T-cell (primary cell): ENCODE measurements at places on chromosomes 3 and 15.

DNA sequence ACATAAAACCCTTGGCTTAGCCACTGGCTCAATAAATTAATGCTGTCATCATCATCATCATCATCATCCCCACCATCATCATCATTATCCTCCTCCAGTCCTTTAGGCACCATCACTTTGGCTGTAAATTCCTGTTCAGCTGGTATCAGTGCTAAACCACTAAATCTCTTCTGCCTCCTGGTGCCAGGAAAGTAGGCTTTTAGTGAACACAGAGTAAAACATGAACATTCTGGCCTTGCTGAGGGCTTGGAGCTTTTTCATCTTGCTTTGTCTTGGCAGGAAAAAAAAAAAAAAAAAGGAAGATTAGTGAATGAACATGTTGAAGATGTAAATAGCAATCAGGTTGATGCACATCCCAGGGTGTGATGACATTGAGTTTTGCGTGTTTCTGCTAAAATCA lies 67.3 kb upstream of the EIF1B start:
- DNase-seq = no peak

GRCh38 chr3:59793976-59794375 lies 744.2 kb upstream of the CFAP20DC start:
- no peak for DNase-seq

GRCh38 chr3:49134471-49135265 lies 1.8 kb upstream of the LAMB2 start:
- DNase-seq = no peak

DNA sequence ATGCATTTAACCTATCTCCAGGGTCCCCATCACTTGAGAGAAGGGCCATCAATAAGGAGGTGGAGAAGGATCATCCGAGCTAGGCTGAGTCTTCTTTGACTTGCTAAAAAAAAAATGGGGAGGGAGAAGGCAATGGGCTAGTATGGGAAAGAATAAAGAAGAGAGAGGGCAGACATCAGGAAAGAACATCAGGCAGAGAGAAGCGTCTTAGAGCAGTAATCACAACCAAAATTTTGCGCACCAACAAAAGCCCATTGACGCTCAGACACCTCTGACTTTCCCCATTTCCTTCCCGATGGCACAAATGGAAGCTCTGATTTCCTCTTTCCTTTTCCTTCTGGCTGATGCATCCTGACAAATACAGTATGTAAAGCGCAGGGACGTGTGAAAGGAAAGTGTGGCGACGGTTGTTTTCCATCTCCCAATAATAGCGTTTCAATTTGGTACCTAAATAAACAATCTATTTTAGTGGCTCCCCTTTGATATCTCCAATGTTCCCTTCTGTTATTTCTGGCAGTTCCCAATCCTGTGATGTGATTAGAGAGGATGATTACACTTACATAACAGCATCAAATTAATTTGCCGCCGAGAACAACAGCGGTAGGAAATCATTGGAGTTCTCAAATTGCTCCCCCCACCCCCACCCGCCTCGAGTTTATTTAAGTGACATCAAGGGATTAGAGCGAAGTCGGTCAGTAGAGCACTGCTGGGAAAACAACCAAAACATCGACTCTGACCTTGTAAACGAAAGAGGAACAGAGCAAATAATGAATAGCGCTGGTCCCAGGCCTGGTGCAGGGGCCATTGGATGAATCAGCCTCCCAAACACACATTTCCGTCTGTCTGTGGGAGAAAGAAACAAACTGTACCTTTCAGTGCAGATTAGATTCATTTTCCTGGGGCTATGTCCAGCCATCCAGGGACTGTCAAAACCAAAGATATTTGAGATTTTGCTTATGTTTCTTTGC lies 273.3 kb upstream of the ICE2 start:
- DNase-seq = no peak

GRCh38 chr3:136464502-136464901 lies 214.4 kb downstream of the PCCB start:
- DNase-seq = no peak

- DNase-seq = no peak
Measured at GRCh38 chr3:54065586-54065985, 56.8 kb upstream of the CACNA2D3 start.

- DNase-seq = no peak
Measured at GRCh38 chr3:166445865-166446264, 608.6 kb upstream of the BCHE start.

GRCh38 chr3:174953068-174953467 lies 93.9 kb downstream of the NAALADL2 start:
- DNase-seq = no peak

DNA sequence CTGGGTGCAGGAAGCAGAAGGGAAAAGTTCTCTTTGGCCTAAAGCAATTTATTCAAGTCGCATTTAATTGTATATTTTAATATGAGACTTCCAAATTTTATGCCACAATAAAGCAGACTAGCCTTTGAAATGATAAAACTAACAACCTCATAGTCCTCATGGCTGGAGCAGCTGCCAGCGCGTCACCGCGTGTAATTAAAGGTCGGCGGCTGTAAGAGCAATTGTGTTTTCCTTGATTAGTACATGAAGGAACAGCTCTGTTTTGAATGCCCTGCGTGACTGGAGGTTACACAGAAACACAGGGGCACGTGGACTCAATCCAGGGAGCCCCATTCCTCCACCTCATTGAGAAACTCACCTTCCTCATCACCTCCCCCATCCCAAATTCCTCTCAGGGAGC lies 10.1 kb upstream of the LRRC15 start:
- no peak for DNase-seq

DNA sequence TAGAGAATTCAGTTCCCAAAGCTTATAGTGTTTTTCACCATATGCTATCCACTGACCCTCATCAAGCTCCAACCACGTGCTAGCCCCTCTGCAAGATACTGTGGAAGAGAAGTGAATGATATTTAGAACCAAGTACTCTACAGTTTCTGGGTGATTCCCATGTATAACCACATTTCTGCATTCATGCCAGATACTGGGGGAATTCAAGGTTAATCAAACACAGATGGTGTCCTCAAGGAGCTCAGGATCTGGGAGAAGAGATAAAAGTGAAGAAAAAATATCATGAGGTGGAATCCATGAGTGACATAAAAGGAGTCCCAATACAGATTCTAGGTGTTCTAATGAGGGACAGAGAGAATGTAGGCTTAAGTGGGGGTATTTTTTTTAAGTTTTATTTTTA lies 195.8 kb downstream of the FHIT start:
- DNase-seq = no peak

DNA sequence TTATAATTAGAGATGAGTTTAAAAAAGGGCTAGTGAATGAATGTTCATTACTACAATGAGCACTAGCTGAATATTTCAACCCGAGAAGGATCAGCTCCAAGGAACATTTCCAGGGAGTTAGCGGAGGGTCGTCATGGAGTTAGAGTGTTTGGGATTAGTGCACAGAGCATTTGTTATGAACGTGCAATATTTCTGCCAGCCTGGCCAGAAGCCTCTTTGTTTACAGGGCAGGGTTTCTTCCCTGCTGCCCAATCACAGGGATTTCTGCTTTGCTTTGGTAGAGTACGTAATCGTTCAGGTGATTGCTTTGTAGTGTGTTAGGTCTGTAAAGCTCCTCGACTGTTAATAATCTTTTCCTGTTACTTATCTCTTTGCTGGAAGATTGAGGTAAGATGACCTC lies 5.9 kb downstream of the CGNL1 start:
- no peak for DNase-seq

DNA sequence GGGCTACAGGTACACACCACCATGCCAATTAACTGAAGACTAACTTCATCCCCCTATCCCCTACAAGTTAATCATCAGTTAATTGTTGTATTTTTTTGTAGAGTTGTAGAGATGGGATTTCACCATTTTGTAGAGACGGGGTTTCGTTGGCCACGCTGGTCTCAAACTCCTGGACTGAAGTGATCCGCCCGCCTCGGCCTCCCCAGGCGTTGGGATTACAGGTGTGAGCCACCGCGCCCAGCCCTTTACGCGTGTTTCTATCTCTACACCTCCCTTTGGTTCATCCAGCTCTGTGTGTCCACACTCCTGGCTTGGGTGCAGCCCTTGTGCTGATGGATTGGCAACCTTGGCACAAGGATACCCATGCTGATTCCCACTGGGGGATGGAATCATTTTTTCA lies 258.8 kb downstream of the FAM43A start:
- DNase-seq = no peak

- no peak for DNase-seq
Measured at GRCh38 chr3:76920511-76920910, 119.4 kb upstream of the ROBO2 start.

GRCh38 chr3:154642145-154642544 lies 212.2 kb upstream of the GPR149 start:
- DNase-seq = no peak

DNA sequence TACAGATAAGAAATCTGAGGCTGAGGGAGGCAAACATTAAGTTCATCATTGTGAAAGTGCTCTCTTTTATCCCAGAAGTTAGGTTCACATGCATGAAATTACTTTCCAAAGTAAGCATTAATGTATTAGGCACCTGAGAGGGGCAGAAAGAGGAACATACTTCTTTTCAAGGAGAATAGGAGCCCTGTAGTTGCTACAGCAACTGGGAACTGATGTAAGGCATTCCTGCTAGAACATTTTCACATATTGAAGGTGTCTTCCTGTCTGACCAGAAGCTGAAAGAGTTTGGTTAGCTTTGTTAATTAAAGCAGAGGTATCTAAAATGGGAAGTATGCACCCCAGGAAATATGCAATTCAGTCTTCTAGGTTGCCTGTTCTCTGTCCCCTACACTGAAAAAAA lies 65.5 kb upstream of the ZBTB20 start:
- DNase-seq = no peak

- no peak for DNase-seq
Measured at GRCh38 chr3:24401090-24401810, 93.4 kb downstream of the THRB start.

DNA sequence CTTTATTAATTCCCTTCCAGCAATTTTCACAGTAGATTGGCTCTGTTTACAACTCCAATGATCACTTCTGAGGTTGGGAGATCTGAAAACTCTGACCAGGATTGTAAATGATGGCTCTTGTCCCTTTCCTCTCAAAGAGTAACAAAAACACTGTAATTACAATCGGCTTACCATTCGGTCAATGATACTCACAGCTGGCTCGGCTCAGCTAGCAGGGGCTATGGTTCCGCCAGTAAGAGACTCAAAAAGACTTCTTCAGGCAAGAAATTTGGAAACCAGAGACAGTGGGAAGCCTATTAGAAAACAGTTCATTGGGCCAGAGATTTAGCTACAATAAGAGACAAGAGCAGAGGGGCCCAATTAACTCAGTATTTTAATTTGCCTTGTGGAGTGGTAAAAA lies 96.6 kb downstream of the LRRC3B start:
- DNase-seq = no peak

- DNase-seq = no peak
Measured at GRCh38 chr3:66053550-66054094, 14.9 kb upstream of the MAGI1 start.

DNA sequence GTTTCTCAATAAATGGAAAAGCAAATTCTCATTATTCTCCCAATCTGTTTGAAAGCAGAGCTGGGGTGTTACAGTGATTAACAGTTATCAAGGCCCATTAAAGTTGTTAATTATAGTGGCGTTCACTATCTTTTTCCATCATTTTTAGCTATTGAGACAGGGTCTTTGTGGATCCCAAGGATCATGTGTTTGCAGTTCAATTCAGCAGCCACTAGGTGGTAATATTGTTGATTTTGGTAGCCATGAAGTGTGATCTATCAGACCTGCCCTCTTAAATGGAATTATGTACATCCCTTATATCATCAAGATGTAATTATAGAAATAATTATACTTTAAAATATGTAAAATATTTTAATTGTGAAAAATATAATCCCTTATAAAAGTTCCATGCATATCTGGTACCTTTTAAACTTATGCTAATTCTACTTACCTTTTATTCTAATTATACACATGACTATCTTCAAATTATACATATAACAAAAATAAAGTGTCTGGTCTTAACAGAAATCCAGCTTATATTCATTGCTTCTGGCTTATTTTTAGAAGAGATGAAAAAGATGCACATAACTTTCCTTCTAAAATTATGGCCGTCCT lies 126.4 kb downstream of the GREM1 start:
- no peak for DNase-seq

- DNase-seq = no peak
Measured at GRCh38 chr3:57098418-57099310, 38.2 kb downstream of the SPATA12 start.

DNA sequence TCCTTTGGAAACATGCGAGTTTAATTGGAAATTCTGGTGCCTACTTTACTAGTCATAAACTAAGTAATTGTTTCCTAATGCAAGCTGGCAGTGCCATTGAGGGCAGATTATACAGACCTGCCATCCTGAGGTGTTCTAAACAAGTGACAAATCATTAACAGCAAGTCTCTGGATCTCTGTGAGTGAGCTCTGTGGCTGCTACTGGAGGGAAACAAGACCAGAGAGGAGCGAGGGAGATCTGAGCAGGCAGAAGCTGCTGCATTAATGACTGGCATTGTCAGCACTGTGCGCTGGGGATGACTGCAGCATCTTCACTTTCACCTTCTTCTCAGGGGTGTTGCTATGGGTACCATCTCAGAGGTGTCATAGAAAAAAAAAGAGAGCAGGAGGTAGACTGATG lies 308.4 kb upstream of the DPH6 start:
- no peak for DNase-seq

GRCh38 chr3:71207632-71208031 lies 375.9 kb downstream of the FOXP1 start:
- DNase-seq = no peak

- no peak for DNase-seq
Measured at GRCh38 chr15:39061952-39062464, 497.4 kb upstream of the RASGRP1 start.

GRCh38 chr3:172678068-172678467 lies 32.8 kb downstream of the NCEH1 start:
- DNase-seq = no peak

GRCh38 chr3:154122912-154123559 lies 1.8 kb downstream of the ARHGEF26 start:
- no peak for DNase-seq

DNA sequence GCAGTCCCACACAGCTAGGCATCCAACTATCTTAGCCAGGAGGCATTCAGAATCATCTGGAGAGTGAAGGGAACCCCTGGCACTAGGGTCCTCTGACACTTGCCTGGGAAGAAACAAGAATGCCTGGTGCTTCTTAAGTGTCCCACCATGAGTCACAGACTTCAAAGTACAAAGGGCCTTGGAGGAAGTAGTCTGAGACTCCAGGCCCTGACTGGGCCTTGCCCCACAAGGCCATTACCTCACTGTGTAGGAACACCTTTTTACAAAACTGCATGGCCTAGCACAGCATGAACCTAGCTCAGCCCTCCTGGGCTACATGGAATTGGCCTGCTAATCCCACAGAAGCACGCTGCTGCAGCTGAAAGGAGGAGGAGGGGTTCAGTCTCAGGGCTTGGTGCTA lies 104.5 kb upstream of the SLCO2A1 start:
- DNase-seq = no peak

DNA sequence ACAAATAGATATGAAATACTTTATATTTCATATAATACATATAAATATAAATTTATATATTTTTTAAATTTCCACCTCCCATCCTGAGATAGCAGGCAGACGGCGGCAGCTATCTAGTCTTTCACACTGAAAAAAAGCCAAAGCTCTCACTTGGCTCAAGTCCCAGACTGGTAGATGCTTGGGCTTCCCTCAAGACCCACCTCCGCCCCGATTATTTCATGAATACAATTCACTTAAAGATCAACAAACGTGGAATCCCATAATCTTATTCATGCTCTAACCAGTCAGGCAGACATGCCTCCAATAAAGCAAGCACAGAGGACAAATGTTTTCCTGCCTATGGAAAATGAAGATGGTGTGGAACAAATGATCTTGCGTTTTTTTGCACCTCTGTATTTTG lies 275.9 kb upstream of the NR2F2 start:
- DNase-seq = no peak
